ENCODE measurements at places on chromosomes 7 and 10.

DNA sequence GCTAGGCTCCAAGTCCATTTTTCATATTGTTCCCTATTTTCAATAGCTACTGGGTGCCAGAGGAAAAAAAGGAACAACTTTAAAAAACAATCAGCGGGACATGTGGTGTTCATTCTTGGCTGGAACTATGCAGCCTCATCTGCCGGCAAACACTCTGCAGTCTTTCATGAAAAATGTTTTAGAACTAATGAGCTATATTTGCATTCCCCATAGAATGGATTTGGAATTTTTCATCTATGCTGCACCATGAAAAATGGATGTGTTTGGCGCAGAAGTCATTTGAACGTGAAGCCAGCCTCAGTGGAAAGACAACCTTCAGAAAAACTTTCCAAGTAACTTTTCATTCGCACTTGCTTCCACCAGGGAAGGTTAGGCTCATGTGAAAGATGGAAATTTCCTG, 270.5 kb downstream of the SKAP2 start:
- no peak for DNase-seq

GRCh38 chr7:51451751-51452476, 135.3 kb upstream of the COBL start:
- DNase-seq: no peak

DNA sequence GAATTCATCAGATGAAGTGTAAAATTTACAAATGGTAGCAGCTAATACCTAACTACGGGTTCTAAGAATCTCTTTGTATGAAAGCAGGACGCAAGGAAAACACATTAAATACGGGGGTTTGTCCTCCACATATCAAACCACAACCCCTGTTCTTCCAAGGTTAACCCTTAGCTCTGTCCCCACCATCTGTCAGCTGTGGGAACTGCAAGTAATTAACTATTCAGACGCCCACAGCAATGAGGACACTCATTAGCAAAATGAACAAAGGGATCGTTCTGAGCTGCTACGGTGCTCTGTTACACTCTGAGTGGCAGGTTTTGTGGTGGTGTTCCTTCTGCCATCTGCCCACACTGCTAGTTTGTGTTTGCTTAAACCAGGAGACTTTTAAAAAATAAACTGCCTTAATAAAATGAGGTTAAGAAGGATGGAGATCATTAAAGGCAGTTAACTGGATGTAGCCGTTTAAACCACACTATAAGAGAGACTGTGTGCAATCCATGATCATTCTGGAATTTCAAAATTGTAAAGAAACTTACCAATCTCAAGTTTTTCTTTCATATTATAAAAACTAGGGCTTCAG, 51.4 kb downstream of the C10orf67 start:
- DNase-seq: no peak

DNA sequence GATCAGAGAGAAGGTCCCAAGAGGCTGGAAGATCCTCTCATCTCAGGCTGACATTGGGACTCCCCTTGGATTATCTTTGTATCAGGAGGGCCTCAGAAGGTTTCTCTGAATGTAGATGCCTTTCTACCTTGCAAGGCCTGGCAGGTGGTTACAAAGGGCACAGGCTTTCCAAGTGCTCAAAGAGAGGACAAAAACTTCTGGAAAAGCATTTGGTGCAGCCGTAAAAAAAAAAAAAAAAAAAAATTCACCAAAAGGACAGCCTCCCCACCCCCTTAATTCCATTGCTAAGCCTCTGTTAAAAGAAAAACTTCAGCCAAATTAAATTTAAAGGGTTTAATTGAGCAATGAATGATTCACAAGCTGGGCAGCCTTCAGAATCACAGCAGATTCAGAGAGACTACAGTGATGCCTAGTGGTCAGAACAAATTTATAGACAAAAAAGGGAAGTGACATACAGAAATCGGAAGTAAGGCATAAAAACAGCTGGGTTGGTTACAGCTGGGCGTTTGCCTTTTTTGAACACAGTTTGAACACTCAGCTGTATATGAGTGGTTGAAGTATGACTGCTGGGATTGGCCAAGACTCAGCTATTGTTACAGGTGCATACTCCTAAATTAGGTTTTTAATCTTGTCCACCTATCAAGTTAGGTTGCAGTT, 42.5 kb upstream of the LRGUK start:
- no peak for DNase-seq

DNA sequence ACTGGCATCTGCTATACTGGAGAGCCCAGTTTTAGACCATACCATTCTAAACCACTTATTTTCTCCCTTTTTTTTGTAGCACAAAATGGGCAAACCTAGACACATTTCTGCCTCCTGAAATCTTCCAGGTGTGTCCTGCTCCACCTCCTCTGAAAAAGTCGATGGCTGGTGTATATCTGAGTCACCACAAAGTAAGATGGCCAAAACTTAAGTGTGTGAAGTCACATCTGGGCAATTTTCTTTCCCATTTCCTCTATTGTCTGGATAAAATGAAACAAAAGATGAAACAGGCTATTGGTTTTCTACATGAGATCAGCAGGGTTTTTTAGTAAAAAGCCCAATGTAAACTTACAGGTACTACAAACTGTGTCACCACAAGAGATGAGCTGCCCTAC, 65.5 kb downstream of the OSBPL3 start:
- no peak for DNase-seq
